NCI-H524 treated with DMSO at 0.1 percent for 48 hours (cell line): ENCODE measurements at places on chromosomes 16 and 17.
A peak's percentile ranks its signal among the peaks of the same experiment; 100 is the strongest.

DNA sequence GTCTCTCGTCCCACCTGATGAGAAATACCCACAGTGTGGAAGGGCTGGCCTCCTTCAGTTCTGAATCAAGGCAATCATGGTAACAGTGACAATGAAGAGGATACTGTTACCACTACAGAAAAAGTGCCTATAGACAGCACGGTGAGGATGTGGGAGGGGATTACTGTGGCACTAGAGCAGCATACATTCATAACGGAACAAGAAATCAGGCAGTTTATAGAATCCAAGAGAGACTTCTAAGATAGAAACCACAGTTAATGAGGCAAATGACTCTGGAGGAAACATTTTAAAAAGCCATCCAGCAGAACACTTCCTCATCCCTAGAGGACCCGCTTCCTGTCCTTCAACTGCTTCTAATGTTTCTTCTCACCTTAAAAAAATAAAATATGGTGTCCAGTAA, 2.7 kb downstream of the RUSF1 start:
- DNase-seq, result no peak

GRCh38 chr17:54947396-54947795, 21.1 kb downstream of the COX11 start:
- DNase-seq, result no peak

GRCh38 chr17:45060382-45060796, 728 bp upstream of the NMT1 start:
- DNase-seq, result no peak

- DNase-seq, result no peak
Measured at GRCh38 chr16:12539185-12539929, 264.3 kb downstream of the CPPED1 start.

- no peak for DNase-seq
Measured at GRCh38 chr17:64216338-64217248, 46.5 kb downstream of the TEX2 start.

GRCh38 chr16:85614338-85615013, 1.4 kb downstream of the GSE1 start:
- no peak for DNase-seq

DNA sequence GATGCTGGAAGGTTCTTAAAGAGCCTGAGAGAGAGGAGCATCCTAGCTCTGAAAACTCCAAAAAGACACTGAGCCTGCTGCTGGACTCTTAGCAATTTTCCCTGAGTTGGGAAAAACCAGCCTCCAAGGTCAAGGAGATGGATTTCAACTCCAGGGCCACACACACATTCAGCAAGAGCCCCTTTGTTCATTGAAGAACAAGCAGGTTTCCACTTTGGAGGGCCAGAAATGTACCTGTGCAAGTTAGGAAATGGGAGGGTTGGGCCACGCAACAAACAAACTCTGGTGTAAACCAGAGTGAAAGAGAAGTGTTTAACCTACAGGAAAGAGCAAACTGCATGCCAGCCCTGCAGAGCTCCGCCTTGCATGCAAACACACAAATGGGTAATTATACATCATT, 264.8 kb upstream of the RPL38 start:
- DNase-seq, result no peak

DNA sequence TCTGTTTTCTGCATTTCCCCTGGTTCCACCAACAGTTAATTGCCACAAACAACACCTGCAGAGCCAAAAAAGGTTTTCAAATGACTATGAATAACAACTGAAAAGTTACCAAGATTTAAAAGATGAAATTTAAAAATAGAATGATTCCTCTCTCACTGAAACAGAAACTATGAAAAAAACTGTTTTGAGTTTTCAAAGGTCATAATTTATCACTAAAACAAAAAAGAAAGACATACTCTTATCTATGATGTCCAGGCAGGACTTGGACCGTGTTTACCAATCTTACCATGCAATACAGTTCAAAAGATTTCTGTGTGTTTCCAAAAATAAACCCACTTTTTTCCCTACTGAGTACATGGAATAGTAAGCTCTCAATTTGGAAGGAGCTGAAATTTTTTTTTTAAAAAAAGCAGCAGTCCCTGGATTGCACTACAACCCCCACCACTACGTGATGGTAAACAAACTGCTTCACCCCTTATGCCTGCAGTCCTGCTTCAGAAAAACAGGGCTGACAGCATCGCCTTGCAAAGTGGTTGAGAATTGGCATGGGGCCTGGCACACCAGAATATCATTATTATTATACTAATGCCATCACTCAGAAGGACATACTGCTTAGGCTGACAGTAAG, 8.5 kb downstream of the TXNDC11 start:
- no peak for DNase-seq

GRCh38 chr17:77581480-77581879, 377.0 kb upstream of the TNRC6C start:
- DNase-seq, result no peak

GRCh38 chr17:16974569-16975276, 2.8 kb upstream of the TNFRSF13B start:
- DNase-seq, result no peak

- DNase-seq, result no peak
Measured at GRCh38 chr17:55421179-55421934, at the start of gene MMD. MMD (minus strand) TSS chr17:55421835; CDS start chr17:55421695, 140 bp downstream.

GRCh38 chr17:78132084-78132676, 1.6 kb downstream of the TMC8 start:
- no peak for DNase-seq

DNA sequence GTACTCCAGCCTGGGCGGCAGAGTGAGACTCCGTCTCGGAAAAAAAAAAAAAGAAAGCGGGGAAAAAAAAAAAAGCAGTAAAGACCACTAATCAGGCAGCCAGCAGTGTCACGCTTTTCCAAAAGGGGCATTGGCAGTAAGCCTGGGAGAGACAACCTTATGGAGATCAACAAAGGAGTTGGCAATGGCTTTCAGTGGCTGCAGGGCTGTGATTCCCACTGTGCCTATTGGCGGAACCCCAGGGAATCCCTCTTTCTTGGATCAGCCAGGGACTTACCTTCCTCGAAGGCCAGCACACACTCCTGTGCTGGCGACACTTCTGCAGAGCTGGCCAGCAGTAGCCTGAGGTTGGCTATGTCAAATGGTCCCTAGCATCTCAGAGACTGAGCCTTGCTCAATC, 43.2 kb upstream of the ZFHX3 start:
- DNase-seq, result no peak

DNA sequence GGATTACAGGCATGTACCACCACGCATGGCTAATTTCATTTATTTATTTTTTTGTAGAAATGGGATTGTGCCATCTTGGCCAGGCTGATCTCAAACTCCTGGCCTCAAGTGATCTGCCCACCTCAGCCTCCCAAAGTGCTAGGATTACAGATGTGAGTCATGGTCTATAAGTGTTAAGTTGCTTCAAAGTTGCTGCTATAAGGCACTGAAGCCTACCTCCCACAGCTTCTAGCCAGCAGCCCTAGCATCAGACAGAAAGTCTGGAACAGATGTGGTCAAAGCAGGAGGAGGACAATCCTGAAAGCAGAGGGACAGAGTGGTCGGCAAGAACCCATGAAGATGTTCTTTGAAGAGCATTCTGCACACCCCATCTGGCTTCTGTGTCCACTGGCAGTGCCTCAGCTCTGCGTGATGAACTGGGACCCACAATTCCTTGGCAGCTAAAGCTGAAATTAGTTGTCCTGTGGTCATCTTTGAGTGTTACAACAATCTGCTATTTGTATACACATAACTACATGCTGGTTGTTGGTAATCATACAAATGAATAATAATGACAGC, 11.2 kb downstream of the MAP3K14 start:
- DNase-seq, result no peak

DNA sequence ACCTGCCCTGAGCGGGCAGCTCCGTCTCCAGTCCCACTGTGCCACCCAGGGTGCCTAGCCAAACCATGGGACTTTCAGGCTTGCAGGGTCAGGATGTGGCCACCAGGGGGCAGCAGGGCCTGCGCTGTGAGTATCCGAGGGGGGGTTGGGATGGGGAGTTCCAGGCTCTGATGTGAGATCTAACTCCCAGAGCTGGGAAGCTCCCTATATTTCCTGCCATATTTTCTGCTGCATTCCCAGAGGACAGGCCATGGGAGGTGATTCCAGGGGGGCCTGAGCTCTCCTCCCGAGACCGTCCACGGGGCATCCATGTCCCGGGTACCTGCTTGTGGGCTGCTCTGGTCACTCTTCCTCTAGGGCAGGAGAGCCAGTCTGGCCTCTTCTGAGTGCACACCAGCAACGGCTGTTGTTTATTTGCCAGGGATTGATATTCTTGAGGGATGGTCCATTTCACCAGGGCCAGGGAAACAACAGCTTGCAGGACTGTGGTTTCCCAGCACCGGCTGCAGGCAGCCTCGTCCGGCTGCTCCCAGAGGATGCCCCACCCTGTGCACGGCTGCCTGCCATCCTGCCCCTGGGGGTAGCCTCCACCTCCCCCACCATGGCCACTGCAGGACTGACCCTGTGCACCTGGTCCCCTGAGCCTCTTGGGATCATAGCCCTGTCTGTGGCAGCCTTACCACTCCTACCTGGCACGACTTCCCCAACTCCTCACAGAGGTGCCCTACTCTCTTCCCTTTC, 1.2 kb downstream of the GPR142 start:
- DNase-seq, result peak; percentile 35

GRCh38 chr17:31722251-31723056, 136.6 kb downstream of the COPRS start:
- DNase-seq, result no peak

DNA sequence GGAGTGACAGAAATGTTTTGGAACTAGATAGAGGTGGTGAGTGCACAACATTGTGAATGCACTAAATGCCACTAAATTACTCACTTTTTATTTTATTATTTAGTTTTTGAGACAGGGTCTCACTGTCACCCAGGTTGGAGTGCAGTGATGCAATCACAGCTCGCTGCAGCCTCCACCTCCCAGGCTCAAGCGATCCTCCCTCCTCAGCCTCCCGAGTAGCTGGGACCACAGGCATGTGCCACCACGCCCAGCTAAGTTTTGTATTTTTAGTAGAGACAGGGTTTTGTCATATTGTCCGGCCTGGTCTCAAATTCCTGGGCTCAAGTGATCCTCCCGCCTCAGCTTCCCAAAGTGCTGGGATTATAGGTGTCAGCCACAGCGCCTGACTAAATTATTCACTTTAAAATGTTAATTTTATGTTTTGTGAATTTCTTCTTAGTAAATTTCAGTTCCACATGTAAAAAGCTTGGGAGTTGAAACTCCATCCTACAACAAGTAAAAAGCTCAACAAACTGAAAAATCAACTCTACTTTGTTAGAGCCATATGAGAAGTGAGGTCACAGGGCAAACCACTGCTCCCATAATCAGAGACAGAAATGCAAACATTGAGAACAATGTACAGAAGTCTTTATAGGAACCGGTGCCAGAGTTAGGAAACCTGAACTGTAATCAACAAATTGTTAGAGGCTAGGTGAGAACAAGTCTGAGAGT, 13.8 kb upstream of the SLC5A10 start:
- DNase-seq, result no peak

GRCh38 chr16:12067714-12068401, 91.3 kb downstream of the SNX29 start:
- DNase-seq, result peak; percentile 60

GRCh38 chr16:924806-925205, 46.0 kb downstream of the LMF1 start:
- DNase-seq, result no peak

DNA sequence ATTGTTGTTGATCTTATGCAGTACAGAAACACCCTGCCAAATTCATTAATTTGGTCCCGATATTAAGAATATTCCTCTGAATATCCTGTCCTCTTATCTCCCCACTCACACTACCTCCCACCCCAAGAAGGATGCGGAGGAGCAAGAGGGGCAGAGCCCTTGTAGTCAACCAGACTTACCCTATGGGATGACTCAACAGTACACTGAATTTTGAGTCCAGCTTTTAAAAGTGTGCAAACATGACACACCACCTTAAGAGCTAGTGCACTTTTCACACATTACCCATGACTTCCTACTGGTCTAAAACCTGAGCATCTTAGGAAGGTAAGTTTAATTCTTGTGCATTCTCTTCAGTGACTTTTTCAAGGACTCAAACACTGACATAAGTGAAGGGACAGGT, 9.5 kb downstream of the USP22 start:
- no peak for DNase-seq

DNA sequence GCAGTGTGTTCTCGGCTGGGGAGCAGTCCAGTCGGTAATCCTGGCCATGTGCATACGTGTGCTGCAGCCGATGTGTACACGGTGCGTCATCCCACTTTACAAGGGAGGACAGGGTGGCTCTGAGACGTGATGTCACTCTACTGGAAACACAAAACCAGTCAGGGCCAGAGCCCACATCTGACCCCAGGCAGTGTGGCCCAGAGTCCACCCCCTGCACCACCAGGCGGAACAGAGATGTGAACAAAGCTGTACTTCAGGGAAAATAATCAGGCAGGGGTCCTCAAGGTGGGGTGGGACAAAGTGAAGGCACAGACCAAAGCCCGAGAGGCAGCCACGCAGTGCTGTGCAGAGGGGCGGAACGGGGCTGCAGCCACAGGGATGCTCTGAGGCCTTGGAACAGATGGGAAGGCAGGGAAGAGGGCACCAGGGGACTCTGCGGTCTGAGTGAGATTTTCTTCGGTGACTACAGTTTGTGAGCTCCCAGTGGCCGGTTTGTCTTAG, 181.5 kb downstream of the ZNF423 start:
- peak; percentile 32 for DNase-seq

DNA sequence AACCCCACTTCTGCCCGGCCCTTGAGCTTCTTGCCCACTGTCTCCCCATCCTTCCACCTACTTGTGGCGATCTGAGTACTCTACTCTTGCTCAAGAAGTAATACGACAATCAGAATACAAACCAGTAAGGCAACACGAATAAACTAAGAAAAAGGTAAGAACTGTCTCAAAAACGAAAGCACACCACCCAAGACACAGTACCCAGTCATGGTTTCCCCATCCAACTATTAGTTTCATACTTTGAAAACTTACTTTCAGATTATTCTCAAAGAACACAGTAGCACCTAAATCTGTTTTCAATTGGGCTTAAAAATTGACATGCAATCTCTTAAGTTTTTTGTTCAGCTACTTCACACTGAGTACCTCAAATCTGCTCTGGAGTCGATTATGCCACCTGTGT, 13.9 kb downstream of the GINS2 start:
- DNase-seq, result no peak

GRCh38 chr17:46043606-46044005, 44.6 kb downstream of the STH start:
- DNase-seq, result no peak

DNA sequence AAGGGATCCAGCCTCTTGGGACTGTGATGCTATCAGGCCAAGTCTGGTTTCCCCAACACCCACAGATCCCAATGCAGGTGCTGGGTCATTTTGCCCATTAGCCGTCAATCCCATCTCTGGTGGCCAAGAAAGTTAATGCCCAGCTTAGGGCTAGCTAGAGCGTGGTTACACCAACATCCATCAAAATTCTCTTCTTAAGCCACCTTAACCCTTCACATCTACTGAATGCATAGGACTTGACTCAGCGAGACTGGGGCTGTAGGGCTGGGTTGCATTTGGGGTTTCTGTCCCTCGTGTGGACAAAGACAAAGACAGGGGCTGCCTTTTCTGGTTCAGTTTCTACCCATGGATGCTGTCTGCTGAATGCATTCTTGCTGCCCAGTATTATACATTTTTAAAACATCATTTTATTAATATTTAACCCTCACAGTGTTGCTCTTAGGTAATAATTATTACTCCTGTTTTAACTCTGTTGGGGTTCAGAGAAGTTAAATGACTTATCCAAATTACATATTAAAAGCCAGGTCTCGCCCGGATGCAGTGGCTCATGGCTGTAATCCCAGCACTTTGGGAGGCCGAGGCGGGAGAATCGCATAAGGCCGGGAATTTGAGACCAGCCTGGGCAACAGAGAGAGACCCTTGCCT, 141.1 kb upstream of the NOL11 start:
- no peak for DNase-seq

- no peak for DNase-seq
Measured at GRCh38 chr16:53950677-53951076, 246.7 kb downstream of the FTO start.

GRCh38 chr16:84232060-84232459, 7.8 kb downstream of the KCNG4 start:
- DNase-seq, result no peak
